ENCODE measurements at places on chromosomes 2 and 18.
A peak's percentile ranks its signal among the peaks of the same experiment; 100 is the strongest.

DNA sequence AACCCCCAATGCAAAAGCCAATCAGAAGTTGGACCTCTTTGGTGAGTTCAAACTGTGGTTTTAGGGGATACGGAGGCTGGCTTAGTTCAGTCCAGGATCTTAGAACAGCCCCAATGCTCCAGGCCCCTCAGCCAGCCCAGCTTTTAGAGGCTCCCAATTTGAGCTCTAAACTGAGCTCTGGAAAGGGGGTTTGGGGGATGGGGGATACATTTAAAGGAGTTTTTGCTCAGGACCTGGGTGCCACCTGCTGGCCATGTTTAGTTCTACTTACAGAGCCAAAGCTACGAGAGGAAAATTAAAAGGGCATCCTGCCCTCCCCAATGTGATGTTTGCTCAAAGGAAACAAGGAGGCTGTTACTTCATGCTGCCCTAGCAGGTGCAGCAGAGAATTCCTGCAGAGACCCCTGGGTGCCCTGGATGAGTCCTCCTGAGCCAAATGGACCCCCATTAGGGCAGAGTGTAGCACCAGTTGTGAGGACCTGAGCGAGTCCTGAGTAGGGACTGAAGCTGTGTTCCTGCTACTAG lies 15.9 kb upstream of the TMEM214 start:
- peak; percentile 43 for DNase-seq

DNA sequence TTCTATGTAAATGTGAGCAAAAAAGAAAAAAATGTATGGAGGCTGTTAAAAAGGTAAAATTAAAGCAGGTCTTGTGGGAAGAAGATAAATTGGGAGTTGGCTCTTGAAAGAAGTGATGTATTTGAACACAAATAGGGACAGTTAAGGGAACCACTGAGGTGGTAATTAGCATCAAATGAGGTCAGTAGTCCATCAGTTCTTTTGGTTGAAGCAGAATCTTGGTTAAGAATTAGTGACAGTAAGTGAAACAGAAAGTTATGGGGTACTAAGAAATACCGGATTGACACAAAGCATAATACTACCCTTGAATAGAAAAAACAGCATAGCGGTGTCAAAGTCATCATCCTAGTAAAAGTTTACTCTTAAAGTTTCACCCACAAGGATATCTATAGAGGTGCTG lies 352.6 kb upstream of the VRK2 start:
- no peak for DNase-seq

GRCh38 chr2:74917702-74918619 lies 40.5 kb upstream of the POLE4 start:
- DNase-seq: no peak

DNA sequence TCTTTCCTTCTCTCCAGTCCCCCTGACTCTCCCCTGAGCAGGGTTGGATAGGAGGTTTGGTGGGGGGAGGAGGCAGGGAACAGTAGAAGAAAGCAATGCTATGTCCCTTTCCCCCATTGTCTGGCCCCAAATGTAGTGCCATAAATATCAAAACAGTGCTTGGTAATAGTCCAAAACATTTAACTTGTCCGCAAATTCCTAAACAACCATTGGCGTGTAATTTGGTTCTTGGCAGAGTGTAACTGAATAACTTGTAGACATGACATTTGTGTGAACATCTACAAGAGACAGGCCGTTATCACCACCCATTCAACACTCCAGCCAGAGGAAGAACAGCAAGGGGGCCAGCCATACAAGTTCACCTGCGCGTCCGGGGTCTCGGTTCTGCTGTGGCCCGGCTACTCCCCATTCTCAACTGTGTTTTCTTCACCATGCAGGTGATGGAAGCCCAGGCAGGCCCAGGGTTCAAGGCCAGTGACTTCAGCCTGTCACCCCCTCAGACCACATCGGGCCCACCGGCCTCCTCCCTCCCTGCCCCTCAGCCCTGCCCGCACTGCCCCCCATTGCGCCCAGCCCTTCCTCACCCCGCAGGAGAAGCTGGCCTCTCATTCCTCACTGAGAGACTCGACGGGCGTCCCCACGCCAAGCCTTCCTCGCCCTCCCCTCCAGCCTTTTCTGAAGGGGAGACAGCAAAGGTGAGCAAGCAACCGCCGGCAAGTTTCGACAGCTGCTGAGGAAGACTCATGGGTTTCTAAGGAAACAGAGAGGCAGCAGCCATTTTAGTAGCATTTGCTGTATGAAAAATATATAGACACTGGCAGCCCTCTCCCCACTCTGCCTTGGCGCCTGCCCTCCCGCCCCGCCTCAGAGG lies 699 bp upstream of the RAPGEF4 start:
- DNase-seq: peak; percentile 31
